Mononuclear cell (primary cell): ENCODE measurements at places on chromosomes 7 and 10. TPM values are rescaled to one million over a fixed set of nuclear protein-coding genes. Genes with fewer than 3 reads are reported as not detected.

The TEX36 gene
- not detected for total RNA-seq

The ABCB1 gene
- total RNA-seq, result 12.3 TPM

The ASB4 gene
- total RNA-seq, result 0.10 TPM

The FRA10AC1 gene
- total RNA-seq, result 12.2 TPM

The VAX1 gene
- not detected for total RNA-seq

The ZC3HAV1 gene
- 122 TPM for total RNA-seq

The C10orf67 gene
- total RNA-seq, result 0.31 TPM
